Activated CD4-positive, CD25-positive, alpha-beta regulatory T cell treated with anti-CD3 and anti-CD28 coated beads, Interleukin-2, amount 50 U/mL, for 72 hours (primary cell): ENCODE measurements at places on chromosomes 5 and 9.

- no peak for DNase-seq
Observed at GRCh38 chr9:82363682-82364081, 375.1 kb downstream of the SPATA31D1 start.

DNA sequence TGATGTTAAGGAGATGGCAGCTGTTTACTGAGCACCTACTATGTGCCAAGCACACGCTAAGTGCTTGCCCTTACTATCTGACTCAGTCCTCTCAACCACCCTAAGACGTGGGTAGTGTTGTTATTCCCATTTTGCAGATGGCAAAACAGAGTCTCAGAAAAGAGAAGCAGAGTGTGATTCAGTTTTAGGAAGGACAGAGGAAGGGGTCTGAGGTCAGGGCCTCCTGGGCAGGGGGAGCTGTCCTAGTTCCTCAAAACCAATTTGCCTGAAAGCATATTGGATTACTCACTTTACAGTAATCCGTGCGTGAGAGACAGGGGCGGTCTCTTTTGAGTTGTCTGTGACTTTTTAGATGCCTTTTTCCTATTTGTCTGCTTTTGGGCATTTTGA, 23.2 kb downstream of the DNM1 start:
- no peak for DNase-seq

GRCh38 chr5:164265566-164265965, 760.1 kb downstream of the MAT2B start:
- DNase-seq: no peak

GRCh38 chr5:135304352-135305221, 94.4 kb downstream of the MACROH2A1 start:
- DNase-seq: no peak

DNA sequence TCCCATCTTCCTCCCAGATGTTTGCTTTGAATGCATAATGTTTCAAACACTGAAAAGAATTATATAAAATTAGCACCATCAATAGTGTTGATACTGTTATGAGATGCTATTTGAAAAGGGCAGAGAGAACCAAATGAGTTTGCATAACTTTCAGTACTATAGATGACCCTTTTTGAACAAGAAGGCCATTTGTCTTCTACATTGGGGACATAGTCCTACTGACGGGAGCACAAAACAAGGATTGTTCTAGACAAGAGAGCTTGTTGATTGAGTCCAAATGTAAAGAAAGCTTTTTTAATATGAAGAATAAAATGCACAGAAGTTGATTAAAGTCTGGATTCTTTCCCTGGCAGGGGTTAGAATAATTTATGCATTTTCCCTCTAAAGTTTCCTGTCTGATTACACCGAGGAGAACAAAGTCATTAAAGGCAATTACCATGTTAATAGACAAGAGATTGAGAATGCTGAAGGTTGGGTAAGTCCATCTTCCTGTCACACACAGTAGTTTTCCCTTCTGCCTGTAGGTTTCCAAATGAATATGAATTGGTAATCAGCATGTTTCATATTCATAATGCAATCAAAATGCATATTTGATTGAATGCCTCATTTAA, 32.8 kb upstream of the ADCY2 start:
- DNase-seq: no peak

DNA sequence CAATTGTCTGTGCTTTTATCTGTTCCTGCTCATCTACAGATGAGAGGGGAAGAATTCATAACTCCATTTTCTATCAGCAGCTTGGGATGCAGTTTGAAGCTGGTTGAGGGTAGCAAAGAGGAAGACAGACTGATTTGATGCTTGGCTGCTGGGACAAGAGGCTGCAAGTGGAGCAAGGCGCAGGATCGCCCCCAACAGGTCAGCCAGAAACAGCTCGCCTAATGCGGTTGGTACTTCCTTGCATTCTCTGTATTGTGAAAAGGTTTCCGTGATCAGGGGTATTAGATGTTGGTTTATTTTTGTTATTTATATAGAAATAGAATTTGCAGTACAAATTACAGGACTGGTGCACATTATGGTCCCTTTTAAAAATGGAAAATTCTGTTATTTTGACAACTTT, 40.6 kb downstream of the ZNF883 start:
- no peak for DNase-seq

GRCh38 chr5:135308752-135309151, 90.3 kb downstream of the MACROH2A1 start:
- no peak for DNase-seq

DNA sequence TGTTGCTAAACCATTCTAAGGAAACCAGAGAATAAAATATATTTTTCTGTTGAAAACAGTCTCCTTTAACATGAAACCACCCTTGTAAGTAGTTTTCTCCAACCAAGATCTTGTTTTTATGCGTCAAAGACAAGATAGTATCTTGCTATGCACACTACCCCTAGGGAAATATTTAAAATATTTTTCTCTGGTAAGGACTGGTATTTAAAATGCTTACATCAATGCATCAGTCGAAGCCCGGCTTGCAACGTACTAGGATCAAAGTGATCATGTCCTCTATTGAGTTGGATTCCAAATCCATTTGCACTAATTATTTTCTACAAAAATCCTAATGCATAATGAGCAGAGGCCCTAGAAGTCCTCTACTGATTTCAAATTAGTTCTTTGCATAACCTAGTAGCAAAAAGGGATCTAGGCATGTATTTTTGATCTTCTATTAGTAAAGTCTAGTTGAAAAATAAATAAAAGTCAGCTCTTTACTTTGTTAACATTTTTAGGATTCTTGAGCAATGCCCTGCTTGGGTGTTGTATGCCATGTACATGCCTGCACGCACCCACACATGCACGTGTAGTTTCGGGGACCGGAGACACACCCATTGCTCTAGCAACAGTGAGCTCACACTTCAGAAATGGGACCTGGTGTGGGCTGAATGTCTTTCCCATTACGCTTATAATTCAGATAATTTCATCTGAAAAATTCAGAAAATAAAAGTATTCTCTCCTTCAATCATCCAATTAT, 165.0 kb upstream of the GPR151 start:
- no peak for DNase-seq

- no peak for DNase-seq
Observed at GRCh38 chr9:591292-591691, 250.2 kb upstream of the DMRT1 start.

- DNase-seq: no peak
Observed at GRCh38 chr9:83410701-83411100, 127.5 kb downstream of the FRMD3 start.

DNA sequence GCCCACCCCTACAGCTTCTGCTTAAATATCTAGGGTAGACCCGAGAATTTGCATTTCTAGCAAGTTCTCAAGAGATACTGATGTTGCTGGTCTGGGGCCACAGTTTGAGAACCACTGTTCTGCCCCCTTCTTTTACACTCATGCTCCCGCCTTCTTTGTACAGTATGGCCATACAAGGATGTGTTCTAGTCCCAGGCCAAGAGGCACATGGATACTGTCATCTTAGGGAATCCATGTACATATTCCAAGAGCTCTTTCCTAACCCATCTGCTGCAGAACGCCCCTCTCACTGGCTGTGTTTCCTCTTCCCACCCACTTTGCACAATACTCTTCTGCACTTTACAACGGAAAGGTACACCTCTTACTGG, 44.4 kb downstream of the FGF18 start:
- DNase-seq: no peak

DNA sequence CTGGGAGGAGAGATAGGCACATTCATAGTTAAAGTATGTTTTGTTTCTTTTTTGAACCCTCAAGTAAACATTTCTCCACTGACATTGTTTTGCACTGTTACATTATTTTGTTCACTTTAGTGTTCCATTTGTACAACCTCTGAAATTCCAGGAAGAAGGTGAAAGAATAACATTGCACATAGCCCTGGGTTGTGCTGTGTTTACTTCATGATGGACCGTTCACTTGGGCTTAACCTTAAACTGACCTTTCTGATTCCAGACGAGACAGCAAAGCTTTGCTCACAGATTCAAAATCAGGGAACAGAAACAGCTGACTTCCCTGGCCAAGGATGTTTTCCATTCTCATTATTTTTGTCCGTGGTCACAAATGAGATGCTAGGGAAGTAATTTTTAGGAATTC, 42.8 kb upstream of the GDNF start:
- DNase-seq: no peak

- DNase-seq: no peak
Observed at GRCh38 chr9:107547303-107547702, 57.7 kb upstream of the KLF4 start.

DNA sequence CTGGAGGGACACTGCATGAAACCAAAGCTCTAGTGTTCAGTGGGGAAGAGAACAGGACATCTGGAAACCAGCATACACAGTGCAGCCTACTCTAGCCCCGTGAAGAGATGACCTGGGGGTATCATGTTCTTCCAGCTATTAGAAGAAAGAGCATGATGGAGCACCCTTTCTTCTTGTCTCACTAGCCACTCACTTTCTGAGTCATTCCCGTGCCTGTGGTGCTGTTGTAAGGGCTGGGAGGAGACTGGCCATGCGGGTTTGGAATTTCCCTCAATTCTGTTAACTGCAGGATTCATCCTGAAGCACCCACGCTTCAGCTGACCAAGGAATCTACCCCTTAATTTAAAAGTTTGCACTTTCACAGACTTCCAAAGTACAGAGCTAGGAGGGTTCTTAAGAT, 137.0 kb downstream of the COL23A1 start:
- no peak for DNase-seq

DNA sequence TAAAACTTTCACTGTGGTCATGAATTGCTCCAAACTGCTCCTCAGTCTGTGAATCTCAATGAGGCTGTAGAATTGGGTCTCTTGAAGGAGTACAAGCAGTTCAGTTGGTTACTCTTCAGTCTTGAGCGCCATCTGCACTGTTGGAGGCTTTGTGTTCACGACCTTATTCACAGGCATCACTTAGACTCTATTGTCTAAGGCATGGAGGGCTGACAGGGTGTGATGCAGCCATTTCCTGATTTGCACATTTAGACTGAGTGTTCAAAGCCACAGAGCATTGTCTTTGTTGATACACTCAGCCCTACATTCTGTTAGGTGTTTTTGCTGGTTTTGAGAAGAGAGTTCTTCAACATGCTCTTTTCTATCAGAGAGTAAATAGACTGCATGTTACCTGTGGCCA, 355.9 kb upstream of the RIOK2 start:
- DNase-seq: no peak

- DNase-seq: no peak
Observed at GRCh38 chr5:129041196-129041881, 53.2 kb upstream of the ISOC1 start.

GRCh38 chr5:159412284-159413046, 82.2 kb upstream of the IL12B start:
- peak; percentile 34 for DNase-seq

GRCh38 chr9:135813671-135814290, 93.6 kb downstream of the CAMSAP1 start:
- no peak for DNase-seq

- DNase-seq: no peak
Observed at GRCh38 chr5:115351356-115352195, 55.1 kb upstream of the CCDC112 start.

DNA sequence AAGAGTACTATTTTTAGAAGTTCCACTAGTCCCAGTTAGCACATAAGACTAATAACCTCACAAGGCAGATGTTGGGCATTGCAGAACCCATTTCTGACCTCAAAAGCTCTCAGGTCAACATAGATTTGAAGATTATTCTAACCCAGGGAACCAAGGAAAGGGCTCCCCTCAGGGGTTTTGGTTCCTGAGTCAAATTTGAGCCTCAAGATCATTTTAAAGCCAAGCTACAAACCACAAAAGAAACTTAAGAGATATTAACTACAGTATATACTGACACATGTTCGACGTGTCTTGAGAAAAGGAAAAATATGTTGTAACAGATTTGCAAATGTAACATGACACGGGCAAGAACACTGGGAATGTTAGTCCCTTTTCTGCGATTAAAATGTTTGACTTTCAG, 88.6 kb downstream of the GNAQ start:
- DNase-seq: no peak

DNA sequence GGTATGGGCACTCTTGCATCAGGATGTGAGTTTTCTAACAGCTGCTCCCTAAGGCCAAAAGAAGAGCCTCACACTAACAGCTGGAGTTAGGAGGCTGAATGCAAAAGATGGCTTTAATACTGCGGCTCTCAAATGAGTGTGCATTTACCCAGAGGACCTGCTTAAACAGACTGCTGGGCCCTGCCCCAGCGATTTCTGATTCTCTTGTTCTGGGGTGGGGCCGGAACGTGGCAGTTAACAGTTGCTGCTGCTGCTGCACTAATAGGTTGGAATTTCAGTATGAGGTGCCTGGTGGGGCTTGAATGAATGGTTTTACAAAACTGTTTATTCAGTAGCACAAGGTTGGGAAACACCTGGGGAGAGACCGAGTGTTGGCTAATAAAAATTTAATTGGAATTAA, 26.1 kb downstream of the HMGCR start:
- DNase-seq: no peak

DNA sequence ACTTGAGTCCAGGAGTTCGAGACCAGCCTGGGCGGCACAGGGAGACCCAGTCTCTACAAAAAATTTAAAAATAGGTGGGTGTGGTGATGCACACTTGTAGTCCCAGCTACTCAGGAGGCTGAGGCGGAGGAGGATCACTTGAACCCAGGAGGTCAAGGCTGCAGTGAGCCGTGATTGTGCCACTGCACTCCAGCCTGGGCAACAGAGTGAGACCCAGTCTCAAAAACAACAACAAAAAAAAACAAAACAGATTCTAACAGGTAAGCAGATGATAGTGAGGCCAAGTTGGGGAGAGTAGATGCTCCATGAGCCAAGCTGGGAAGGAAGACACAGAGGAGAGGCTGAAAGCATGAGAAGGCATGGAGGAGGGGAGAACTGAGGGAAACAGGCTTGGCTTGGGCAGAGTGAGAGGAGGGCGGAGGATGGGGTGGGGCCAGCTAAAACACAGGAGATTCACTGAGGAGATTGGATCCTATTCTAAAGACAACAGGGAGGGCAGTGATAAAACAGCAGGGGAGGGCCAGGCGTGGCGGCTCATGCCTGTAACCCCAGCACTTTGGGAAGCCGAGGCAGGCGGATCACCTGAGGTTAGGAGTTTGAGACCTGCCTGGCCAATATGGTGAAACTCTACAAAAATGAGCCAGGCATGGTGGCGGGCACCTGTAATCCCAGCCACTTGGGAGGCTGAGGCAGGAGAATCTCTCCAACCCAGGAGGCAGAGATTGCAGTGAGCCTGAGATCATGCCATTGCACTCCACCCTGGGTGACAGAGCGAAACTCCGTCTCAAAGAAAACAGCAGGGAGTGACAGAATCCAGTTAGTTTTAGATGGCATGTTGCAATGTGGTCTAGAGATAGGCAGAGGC, 8.4 kb downstream of the RPS14 start:
- DNase-seq: no peak

- DNase-seq: peak; percentile 43
Observed at GRCh38 chr5:172005708-172006320, 624 bp downstream of the FBXW11 start.

GRCh38 chr5:84403773-84404172, 19.1 kb upstream of the EDIL3 start:
- no peak for DNase-seq

- no peak for DNase-seq
Observed at GRCh38 chr9:125549891-125550885, 156.8 kb downstream of the MAPKAP1 start.

- DNase-seq: no peak
Observed at GRCh38 chr9:37379835-37380234, 42.7 kb upstream of the GRHPR start.
